ENCODE measurements at places on chromosomes 7 and 10.

DNA sequence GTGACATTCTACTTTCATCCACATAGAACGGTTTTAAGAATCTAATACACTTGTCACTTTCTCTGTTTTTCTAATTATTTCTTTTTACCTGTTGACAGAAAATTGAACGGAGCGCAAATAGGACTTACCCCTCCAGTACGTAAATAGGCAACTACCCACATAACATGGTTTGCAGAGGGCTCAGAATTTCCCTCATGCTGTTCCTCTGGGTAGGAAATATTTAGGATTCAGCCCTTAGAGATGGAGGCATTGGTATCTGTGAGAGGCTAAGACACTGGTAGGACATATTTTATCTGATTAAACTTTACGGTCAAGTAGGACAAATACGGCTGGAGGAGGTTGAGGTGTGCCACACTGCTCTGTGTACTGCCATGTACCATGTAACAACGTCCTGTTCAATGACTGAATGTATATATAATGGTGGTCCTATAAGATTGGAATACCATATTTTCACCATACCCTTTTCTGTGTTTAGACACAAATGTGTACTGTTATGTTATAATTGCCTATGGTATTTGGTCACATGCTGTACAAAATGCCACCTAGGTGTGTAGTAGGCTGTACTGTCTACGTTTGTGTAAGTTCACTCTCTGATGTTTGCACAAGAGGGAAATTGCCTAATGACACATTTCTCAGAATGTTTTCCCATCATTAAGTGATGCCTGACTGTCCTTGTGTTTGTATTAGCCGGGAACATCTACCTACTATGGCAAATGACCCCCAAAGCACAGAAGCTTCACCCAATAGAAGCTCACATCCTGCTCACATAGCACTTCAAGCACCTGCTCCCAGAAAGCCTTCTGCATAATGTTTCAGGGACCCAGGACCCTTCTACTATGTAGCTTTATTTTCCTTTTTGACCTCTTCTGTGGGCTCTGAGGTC, 429.4 kb upstream of the AKR1E2 start:
- no peak for DNase-seq

DNA sequence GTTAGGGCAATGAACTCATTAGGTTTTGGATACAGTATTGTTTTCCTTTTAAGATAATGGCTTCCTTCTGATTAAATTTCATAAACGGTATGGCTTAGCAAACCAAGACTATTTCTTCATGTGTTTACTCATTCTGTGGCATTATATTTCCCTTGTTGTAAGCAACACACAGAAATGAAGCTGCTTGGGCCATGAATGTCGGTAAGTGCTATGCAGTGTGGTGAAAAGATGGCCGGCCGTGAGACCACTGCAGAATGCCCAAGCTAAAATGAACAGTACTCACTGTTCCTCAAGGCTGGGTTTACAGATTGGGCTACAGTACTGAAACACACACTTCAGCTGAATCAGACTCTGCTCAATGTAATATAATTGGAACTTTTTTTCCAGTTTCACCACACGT, 8.1 kb downstream of the APBB1IP start:
- DNase-seq = no peak

GRCh38 chr7:1969459-1970284, 263.1 kb downstream of the MAD1L1 start:
- no peak for DNase-seq

- DNase-seq = no peak
These were observed 59.3 kb downstream of the MKI67 start for GRCh38 chr10:128066870-128067382.

DNA sequence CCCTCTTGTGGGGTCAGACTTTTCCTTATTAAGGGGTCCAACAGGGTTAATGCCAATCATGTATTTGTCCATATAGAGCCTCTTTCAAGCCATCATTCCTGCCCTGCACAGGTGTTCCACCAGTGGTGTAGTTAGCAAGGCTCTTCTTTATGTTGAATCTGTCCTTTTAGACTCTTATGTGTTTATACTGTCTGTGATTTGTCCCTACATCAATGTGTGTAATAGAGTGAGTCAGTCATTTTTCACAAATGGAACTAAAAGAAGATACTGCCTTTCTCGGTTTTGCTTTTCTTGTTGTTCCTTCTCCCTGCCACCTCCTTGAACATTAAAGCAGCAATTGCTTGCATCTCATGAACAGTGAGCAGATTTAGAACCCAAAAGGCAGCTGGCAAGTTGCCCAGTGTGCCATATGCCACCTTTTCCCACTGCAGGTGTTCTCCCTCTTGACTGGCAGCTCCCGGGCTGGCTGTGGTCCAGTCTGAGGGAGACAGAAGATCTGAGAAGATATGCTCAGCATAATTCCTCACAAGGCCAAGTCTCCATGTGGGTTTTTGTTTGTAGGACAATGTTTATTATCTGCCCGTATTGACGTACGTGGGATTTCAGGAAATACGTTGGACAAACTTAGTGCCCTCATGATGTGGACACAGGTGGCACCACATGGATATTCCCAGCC, 154.1 kb downstream of the LHFPL3 start:
- DNase-seq = no peak

GRCh38 chr7:22730921-22731654, 4.1 kb downstream of the IL6 start:
- DNase-seq = no peak

GRCh38 chr10:116418389-116418788, 9.3 kb upstream of the PNLIPRP3 start:
- no peak for DNase-seq

DNA sequence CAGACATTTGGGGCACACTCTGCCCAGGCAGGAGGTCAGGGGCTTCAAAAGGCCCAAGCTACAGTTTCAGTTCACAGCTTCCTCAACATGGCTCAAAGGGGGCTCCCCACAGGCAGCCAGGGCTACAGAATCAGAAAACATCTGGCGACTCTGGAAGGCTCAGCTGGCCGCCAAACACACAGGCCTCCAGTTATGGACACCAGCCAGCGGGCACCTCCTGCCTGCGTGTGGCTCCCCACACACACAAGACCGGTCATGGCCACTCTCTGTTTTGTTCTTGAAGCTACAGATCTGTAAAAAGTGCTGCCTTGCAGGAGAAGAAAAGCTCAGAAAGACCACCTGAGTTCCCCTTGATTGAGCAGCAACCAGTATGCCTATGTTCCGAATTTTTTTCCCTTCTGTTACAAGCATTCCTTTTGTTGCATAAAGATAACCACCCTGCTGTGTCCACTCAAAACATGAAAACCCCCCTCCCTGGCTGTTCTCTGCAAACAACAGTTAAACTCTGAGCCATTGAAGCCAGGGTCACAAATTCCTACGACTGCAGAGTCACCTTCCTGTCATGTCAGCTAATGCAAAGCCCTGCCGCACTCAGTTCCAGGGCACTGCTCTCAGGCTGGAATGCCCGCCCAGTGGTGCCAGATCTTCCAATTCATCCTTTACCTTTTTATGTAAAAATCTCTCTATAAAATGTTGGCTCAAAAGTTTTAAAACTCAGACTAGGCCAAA, 33.6 kb downstream of the VSTM4 start:
- DNase-seq = no peak

DNA sequence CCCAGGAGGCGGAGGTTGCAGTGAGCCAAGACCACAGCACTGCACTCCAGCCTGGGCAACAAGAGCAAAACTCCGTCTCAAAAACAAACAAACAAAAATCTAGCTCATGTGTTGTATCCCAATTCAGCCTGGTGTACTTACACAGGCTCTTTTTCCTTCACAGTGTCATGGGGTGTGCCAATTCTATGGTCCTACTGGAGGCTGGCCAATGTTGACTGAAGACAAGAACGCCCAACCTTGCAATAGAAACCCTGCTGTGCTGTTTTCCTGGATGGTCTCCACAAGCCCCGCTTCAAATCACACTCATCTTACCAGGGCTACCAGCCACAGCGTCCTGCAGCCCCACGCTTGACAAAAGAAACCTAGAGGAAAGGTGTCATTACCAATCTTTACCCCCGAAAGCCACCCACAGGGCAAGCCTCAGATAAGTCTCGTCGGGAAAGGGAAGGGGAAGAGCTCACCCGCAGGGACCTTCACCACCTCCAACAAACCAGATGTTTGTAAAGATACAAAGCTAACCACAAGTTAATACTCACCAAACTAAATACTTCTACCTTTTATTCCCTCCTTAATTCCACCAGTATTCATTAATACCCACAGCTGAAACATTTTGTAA, 64.8 kb downstream of the TNS3 start:
- no peak for DNase-seq

GRCh38 chr10:60497364-60497763, 107.7 kb upstream of the ANK3 start:
- no peak for DNase-seq

GRCh38 chr10:15353471-15354017, 17.5 kb downstream of the FAM171A1 start:
- DNase-seq = peak; percentile 11

- DNase-seq = no peak
These were observed 17.0 kb downstream of the GHRHR start for GRCh38 chr7:30980751-30981150.

GRCh38 chr7:5685205-5685604, 96.3 kb downstream of the RNF216 start:
- no peak for DNase-seq

DNA sequence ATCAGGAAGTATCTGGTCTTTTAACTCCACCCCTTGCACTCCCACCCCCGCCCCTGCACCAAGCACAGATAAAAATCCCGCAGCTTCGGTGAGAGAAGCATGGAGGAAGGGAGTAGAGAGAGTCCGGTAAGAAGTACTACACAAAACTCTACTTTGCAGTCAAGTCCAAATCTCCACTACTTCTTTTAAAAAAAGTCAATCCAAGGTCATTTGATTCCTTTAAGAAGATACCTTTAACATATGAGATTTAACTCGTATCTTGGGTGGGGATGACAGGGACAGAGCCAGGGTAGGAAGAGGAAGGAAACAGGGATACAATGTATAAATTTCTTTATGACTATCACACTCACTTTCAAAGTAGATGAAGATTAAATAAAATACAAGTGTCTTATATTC, 132.1 kb downstream of the NRBF2 start:
- peak; percentile 3 for DNase-seq

- no peak for DNase-seq
These were observed 7.5 kb upstream of the CAV2 start for GRCh38 chr7:116491887-116492653.

DNA sequence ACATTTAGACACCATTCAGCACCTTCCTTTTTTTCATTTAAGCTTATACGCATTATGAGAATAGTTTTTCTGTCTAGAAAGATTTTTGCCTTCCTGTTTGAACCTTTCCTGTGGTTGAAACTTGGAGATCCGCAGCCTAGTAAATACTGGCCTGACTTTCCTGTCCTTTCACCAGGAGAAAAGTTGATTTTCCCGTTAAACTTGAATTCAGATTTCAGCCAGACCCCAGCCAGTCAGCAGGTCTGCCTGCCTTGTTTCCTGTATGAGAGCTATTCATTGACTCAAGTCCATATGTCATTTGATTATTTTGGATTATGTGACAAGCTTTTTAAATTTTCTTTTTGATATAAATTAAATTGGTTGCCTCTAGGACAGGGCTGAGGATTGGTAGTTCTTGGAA, 71.5 kb downstream of the EVX1 start:
- DNase-seq = no peak

- no peak for DNase-seq
These were observed 37.3 kb downstream of the PAX2 start for GRCh38 chr10:100782461-100783244.

GRCh38 chr10:96991313-96991841, 159.3 kb downstream of the LCOR start:
- DNase-seq = no peak

GRCh38 chr10:7245505-7245904, 165.3 kb downstream of the SFMBT2 start:
- no peak for DNase-seq

DNA sequence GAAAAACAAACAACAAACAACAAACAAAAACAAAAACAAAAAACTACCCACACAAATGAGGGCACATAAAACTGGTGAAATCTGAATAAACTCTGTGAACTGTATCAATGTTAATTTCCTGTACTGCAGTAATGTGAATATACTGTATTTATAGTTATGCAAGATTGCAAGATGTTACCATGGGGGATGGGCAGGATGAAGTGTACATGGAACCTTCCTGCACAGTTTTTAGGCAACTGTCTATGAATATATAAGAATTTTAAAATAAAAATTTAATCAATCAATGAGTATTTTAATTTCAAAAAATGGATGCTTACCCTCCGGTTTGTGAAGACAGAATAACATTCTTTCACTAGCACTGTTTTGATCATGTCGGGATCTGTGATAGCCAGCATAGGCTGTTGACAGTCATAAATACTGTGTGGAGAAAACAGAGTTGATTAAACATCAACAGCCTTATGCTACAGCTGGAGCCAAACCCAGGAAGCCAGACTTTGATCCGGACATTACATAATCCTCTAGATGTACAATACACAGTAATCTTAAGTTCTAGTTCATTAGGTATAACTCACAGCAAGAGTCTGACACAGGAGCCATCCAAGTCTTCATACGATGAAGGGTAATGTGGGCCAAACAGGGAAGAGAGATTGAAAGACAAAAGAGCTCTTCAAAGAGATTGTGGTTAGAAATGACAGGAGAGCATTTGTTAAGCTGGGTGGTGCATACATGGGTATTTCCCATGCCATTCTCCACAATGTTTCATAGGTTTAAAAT, 14.8 kb downstream of the CYP3A7 start:
- DNase-seq = no peak

DNA sequence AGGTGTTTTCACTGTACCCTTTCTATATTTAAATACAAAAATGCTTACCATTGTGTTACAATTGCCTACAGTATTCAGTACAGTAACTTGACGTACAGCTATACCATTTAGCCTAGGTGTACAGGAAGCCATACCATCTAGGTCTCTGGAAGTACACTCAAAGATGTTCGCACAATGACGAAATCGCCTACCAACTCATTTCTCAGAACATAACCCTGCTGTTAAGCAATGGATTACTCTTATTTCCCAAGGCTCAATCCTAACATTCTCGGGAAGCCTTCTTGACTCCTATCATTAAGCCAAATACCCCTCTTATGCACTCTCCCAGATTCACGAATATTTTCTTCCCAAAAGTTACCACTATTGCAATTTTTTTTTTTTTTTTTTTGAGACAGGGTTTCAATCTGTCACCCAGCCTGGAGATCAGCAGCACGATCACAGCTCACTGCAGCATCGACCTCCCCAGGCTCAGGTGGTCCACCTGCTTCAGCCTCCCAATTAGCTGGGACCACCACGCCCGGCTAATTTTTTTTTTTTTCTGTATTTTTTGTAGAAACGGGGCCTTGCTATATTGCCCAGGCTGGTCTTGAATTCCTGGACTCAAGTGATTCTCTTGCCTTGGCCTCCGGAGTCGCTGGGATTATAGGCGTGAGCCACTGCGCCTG, 1.5 kb downstream of the CWF19L1 start:
- DNase-seq = no peak

Data from NCI-H526 (cell line).